ENCODE measurements at places on chromosomes 16 and 17.

DNA sequence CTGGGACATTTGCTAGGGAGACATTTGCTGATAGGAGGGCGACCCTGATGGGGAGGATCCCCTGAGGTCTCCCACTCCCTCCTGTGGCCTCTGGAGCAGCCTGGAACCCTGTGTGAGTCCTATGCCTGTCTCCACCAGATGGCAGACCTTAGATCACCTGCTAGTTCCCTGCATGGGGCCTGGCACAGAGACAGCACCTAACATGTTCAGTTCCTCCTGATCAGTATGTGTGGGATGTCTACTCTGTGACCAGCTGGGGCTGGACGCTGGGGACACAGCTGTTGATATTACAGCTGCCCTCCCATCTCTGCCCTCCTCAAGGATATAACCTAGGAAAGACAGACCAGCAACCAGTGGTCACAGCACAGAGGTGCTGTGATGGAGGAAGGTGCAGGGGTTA lies 1.1 kb upstream of the ADCY7 start:
- DNase-seq = no peak

- DNase-seq = no peak
Measured at GRCh38 chr16:72042157-72042660, 12.1 kb upstream of the HP start.

GRCh38 chr17:83151056-83151441 lies 71.6 kb downstream of the METRNL start:
- DNase-seq = no peak

GRCh38 chr17:76914937-76915336 lies 46.7 kb downstream of the MGAT5B start:
- DNase-seq = no peak

DNA sequence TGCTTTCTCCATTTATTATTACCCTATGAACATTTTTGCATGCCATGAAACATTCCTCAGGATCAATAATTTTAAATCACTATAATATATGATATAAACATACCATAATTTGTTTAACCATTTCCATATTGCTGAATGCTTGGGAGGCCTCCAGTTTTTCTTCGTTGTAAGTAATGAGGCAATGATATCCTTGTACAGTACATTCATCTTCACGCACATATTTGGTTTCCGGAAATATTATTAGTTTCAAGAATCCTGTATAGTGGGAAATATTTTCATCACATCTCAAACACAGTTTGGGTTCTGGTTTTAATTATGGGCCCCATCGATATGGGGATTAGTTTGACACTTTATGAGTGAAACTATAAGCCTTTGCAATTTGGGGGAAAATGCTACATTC lies 135.4 kb downstream of the HS3ST3B1 start:
- DNase-seq = no peak

DNA sequence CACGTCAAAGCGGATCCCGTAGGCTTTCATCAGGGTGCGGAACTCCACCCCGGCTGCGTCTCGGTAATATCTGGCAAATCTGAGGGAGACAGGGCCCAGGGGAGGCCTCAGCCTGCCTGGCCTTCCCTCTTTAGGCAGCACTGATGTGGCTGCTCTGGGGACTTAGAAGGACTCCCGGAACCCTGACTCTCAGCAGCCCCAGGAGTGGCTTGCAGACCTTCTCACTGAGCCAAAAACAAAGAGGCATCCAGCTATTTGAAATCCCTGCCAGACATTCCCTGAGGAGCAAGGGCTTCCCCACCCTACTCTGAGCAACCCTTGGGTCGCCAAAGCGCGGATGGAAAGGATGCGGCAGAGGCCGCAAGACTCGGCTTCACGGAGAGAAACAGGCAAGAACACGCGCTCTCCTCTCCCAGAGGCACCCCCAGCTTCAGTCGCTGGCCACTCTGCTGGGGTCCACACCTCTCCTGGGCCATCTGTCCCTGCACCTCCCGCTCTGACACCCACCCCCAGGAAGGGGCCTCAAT lies 7.9 kb downstream of the P2RX5 start:
- DNase-seq = no peak

DNA sequence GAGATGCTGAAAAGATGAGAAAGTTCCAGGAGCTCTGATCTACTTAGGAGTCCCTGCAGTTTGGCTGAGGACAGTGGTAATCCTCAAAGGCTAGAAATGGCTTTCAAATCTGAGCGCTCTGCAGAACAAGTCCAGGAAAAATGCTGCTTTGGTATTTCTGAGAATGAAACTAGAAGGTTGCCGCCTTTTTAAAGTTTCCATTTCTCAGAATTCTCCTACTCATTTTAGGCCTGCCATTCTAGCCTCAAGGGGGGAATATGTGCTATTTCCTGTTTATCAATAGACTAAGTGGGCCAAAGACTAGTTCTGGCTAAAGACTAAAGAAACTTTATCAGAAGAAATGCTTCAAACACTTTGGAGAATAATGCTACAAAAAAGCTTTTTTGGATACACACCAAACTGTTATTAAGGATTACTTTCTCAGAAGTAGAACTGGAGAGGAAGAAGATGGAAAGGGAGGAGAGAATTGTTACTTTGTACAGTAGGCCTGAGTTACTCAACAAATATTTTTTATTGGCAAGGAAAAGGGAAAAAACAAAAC lies at the start of gene SLFN12L:
Gene SLFN12L, minus strand, starts transcription at position 78 of the 541 bp plus-strand sequence. CDS start 15,314 bp downstream, outside the sequence.
- no peak for DNase-seq

GRCh38 chr17:82845163-82845807 lies 5.5 kb upstream of the ZNF750 start:
- DNase-seq = no peak

GRCh38 chr17:69043098-69043734 lies 17.5 kb downstream of the ABCA9 start:
- no peak for DNase-seq

- no peak for DNase-seq
Measured at GRCh38 chr17:59611503-59611902, 8.2 kb upstream of the CLTC start.

DNA sequence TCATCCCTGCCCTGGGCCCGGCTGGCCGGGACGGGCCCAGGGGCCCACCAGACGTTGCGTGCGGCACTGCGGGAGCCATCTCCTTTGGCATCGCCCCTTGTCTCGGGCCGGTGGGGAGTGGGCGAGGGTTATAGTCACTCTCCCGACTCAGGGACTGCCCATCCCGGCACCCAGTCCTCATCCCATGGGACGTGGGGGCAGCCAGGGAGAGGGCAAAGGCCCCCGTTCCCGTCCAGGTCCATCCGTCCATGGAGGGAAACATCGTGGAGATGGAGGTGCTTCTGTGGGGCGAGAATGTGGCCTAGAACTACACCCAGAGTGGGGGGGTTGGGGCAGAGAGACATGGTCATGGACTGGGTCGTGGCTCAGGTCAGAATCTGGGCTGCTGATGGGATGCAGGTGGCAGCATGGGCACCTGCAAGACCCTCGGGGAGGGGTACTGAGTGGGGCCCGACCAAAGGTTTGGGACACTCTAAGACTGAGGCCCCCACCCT lies 2.4 kb upstream of the WDR90 start:
- DNase-seq = no peak

DNA sequence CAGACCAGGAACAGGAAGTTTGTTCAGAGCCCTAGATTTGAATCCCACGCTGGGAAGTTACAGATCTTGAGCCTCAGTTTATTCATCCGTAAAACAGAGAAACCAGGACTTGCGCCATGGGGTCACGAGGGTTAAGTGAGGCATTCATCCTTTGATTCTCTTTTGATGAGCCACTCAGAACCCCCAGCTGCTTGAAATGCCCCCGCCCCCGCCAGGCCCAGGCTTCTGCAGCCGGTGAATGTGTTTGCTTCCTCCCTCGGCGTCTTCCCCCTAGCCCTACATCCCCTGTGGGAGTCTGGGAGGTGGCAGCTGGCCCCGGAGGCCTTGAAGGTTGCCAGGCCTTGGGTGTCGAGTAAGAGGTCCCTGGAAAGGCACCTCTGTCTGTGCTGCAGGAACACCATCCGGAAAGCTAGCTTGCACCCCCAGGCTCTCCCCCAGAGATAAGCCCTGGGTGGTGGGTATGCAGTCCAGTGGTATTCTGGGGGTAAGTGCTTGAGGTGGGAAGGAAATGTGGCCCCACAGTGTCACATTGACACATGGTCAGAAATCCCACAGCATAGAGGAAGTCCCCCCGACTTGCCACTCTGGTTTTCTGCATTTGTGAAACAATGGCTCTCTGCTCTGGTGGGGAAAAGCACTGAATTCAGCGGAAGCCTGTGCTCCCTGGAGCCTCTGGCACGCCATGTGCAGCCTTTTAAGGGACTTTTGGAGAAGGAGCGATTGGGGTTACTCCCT lies 14.9 kb downstream of the IRF8 start:
- no peak for DNase-seq

DNA sequence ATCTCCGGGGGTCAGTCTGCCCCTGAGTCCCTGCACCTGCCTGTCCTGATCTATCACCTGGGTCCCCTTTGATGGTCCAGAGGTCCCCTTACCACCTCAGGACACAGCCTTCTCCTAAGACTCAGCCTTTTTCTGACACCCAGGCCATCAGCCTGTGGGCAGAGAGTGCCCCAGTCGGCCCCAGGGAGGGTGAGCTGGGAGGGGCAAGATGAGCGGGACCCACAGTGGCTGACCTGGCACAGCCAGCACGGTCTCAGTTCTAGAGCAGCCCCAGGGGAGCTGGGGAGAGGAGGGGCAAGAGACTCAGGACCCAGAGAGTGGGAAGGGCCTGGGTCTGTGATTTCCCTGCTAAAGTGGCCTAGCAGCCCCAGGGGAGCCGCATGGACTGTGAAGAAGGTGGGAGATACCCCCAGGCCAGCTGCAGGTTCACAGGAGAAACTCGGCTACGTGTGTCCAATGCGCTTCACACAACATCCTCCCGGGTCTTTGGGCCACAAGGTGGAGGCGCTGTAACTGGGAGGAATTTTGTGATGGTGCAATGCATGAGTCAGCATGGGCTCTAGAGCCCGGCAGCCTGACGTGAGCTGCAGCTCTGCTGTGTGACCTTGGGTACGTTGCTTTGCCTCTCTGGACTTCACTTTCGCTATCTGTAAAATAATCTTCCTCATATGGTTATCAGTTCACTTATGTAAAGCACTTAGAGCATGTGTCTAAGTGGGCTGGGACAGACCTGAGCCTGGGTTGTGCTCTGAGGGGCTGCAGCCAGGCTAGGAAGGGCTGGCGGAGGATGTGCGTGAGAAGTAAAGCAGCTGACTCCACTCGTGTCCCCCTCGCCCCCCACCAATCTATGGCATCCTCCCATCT lies 67.2 kb upstream of the LHX1 start:
- no peak for DNase-seq

GRCh38 chr16:10150906-10151305 lies 31.3 kb downstream of the GRIN2A start:
- DNase-seq = no peak

DNA sequence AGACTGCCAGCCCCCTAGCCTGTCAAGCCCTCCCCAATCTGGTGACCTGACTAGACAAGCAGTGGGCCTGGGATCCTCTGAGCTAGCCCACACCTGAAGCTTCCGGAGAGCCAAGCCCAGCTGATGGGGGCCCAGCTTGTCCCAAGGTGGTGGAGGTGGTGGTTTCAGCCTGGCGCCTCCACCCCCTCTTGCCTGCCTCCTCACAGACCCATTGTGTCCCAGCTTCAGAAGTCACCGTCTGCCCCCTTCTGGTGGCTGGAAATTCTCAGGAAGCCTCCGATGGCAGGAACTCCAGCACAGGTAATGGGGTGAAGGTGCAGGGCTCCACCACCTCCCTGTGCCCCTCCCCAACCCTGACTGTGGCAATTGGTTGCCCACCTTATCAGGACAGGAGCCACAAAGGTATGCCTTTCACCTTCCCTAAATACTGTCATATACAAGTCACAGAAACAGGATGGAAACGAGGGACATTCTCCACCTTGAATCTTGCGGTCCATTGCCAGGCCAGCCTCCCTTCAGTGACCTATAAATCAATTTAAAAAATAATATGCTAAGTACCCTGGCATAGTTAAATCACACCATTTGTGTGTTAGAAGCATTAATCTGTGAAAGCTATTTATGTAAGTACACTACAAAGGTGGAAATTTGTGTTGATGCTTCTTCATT lies 66.0 kb upstream of the ZNF423 start:
- DNase-seq = no peak

DNA sequence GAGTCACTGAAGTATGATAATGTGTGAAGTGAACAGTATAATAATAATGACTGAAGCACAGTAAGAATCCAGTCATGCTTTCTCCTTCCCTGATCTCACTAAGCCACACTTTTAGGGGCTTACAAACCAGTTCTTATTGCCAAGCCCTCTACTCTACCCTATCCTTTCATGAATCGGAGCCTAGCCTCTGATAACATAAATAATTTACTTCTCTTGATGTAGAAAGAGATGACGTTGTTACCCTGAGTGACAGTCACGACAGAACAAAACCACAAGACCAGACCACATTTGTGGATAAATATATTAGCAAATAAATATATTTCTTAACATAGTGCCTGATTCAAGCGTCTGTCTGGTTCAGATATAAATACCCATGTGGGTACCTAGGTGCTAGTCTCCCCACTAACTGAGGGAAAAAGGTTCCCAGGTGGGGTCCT lies 1.4 kb upstream of the SUPT4H1 start:
- no peak for DNase-seq
